ENCODE measurements at places on chromosomes 7 and 10.

GRCh38 chr10:44920252-44920651 is 9.1 kb downstream of the TMEM72 start:
- no peak for DNase-seq

DNA sequence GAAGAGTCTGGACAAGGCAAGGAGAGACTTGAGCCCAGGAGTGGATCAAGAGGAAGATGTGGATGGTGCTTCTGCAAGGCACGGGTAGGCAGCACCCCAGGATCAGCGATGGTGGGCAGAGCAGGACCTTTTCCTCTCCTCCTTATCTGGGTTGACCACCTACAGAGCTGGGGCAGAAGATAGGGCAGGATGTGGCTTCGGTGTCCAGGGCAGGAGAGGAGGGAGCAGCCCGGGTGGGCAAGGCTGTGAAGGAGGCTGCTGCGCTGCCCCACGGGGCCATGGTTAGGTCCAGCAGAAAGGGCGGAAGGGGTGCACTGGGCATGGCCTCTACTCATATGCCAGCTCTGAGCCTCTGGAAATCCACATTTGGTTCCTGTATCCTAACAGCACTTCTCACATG is 20.0 kb upstream of the PARP12 start:
- no peak for DNase-seq

DNA sequence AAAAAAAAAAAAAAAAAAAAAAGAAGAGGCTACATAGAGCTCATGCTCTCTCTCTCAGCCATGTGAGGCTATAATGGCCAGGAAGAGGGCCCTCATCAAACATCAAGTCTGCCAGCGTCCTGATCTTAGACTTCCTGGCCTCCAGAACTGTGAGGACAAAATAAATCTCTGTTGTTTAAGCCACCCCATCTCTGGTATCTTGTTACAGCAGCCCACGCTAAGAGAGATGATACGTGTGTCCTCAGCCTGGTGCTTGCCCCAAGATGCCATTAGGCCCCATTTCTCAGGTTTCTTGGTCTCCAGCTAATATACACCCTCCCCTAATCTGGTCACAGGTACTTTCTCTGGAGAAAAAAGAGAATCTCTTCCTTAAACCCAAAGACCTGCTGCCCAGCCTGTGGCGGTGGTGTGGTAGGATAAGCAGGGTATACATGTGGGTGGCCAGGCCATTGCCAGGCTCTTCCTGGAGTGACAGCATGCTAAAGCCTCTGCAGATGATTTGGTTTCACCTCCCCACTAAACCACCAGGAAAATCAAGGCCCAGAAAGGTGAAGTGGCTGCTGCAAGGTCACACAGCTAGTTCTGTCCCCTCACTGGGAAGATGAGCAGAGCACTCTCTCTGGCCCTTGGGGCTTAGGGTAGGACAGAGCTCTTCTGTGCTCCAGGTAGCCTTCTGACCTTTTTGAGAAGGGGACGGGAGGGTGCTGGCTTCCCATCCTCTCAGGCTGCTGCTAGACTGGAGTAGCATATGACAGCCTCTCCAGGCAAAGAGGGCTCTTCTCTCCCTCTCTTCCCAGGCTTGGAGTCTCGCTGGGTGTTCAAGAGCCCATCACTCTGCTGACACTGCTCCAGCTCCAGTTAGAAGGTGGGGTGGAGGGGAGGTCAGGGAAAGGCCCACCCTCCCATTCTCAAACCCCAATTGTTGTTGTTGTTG is 5.2 kb downstream of the SPOCK2 start:
- DNase-seq, result no peak

DNA sequence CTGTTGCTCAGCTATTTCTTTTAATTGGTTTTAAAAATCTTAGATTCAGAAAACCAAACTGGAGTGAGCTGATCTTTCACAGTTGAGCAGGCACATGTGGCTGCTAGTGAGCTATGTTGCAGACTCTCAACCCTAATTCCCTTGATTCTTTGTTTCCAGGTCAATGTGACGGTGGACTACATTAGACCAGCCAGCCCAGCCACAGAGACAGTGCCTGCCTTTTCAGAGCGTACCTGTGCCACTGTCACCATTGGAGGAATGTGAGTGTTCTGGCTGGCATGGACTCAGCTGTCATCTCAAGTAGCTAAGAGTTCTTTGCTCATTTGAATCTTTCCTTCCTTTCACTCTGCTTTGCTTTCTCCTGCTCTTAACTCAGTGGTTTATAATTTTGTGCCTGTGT is 187.1 kb downstream of the LRRC4 start:
- DNase-seq, result no peak

DNA sequence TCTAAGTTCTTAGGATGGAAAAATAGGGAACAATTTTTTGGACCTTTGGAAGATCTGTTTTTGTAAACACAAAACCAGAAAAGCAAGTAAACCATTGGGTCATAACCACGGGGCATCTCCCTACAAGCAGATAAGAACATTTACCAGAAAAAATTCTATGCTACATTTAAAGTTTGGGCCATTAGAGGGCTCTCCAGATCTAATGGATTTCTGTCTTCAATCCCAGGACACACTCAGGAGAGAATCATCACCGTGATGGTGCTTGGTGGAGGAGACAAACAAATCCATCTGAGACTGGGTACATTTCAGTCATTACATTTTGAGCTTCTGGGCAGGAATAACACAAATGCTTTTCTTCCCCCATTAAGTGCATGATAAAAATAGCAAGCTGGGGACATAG is 178.4 kb upstream of the TARP start:
- DNase-seq, result no peak

GRCh38 chr10:6292741-6293151 is 90.0 kb downstream of the PFKFB3 start:
- DNase-seq, result no peak

DNA sequence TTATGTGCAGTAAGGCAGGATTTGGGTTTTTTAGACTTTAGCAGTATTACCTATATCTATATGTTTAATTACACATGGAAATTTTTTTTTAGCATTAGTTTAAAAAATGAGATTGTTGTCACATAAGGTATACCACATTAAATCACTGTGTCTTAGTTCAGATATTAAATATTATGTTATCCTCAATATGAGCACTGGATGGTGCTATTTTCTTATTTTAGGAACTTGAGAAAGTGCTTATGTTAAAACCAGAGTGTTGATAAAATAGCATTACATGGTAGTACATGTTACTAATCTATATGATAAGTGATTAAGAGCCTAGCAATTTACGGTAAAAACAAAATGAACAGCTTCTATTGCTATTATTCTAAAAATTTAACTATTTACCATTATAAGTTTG is 28.8 kb downstream of the MIOS start:
- DNase-seq, result no peak

DNA sequence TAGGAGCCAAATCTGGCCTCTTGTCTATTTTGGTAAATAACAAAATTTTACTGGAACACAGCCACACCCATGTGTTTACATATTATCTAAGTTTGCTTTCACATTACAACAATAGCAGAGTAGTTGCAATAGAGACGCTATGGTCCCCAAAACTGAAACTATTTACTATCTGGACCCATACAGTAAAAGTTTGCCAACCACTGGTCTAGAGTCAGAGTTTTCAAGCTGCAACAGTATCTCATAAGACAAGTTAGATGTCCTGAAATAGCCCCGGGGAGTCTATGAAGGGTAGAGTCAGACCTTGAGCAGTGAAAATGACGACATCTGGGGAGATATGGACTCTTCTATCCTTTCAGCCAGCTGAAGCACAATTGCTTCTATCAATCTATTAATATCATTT is 74.2 kb downstream of the CTNNA3 start:
- no peak for DNase-seq

- DNase-seq, result no peak
Observed at GRCh38 chr10:97267671-97268070, 24.8 kb downstream of the ARHGAP19 start.

GRCh38 chr10:76021398-76021797 is 590.0 kb downstream of the LRMDA start:
- DNase-seq, result no peak

DNA sequence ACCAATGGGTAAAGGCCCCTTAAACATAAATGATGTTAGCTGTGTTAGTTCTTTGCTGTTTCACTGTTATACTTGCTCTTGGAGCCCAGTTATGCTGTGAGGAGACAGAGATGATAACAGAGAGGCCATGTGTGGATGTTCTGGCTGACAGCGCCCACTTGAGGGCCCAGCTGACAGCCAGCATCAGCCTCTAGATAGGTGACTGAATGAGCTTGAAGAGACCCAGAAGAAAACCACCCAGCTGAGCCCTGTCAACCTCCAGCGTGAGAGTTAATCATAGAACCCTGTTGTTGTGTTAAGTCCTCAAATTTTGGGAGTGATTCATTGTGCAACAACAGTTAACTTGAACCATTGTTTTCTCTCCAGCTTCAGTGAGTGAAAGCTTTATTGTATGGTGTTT is 91.7 kb downstream of the GLRX3 start:
- no peak for DNase-seq
